ENCODE measurements at places on chromosomes 5 and 9.

DNA sequence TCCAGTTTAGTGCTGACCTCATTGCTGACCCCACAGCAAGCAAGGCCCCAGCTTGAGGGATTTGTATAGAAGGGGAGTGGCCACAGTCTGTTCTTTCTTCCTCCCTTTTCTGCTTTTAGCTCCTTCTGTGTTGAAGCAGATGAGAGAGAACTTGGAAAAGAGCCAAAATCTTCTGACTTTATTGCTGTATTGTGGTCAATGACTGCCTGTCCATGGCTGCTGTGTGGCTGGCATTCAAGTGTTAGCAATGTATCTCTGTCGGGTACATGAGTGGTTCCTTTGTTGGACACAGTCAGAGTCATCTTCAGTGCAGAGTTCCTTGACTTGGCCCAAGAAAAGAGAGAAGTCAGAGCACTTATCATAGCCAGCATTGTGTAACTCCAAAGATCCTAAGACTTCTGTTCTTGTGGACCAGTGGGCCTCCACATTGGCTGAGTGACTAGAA is 154.1 kb downstream of the LRRC70 start:
- no peak for DNase-seq

GRCh38 chr9:36332006-36332405 is 68.1 kb downstream of the RNF38 start:
- no peak for DNase-seq

GRCh38 chr9:124660341-124660801 is 110.7 kb downstream of the NR6A1 start:
- DNase-seq = peak; percentile 41

- DNase-seq = no peak
These were observed 13.5 kb upstream of the DHFR start for GRCh38 chr5:80668016-80668969.

DNA sequence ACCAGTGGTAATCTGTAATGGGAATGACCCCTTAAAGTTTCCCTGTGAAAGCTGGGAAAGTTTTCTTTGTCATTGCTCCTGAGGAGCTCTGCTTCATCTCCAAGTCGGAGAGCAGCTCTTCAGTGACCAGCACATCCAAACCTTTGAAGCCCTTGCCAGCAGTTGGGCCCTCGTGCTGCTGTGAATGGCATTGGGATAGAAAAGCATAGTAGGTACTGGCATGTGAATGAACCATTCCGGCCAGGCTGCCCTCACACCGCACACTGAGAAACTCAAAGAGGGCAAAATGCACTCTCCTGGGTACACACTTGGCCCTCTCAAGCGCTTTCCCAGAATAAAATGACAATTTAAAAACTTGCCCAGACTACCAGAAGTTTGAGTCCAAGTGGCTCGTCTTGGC is 1135.0 kb upstream of the WWC1 start:
- DNase-seq = no peak

- DNase-seq = no peak
These were observed 79.6 kb downstream of the DROSHA start for GRCh38 chr5:31452314-31452713.

GRCh38 chr9:114968671-114969070 is 38.3 kb upstream of the TNFSF8 start:
- no peak for DNase-seq

- DNase-seq = no peak
These were observed 9.2 kb upstream of the SLC9A3 start for GRCh38 chr5:533243-533954.

GRCh38 chr9:98333703-98334582 is 78.5 kb upstream of the TBC1D2 start:
- DNase-seq = no peak

DNA sequence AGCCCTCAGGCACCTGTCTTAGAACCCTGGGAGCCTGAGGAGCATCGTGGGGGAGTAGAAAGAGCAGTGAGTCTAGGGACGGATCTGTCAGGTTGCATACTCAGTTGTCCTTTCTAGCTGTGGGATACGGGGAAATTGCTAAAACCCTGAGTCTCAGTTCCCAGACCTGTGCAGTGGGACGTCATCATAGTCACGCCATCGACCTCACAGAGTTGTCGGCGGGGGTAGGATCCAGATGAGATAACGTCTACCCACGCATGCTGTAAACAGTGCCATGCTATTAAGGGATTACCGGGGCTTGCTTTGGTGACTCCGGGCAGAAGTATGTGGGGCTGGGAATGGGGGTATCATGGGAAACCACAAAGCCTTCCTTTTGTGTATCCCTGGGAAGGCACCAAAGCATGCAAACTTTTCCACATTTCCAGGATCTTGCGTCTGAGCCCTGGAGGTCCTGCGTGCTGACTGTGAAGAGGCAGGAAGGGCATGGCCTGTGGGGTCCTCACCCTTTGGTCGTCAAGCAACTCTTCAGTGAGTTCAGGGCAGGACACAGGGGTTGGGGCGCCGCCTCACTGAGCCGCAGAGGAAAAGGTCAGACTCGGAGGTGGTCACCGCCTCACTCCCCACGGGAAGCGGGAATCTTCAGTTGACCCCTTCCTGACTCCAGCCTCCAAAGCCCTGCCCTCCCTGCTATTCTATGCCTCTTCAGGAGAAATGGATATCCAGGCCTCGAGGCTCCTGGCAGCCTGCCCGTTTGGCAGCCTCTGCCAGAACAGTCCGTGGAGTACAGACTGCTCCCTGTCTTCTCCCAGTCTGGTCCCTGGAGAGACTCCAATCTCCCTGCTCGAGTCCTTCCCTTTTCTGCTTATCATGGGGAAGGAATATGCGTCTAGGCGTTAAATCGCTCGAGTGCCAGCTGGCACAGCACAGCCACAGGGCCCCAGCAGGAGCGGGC is 186.8 kb upstream of the KLF9 start:
- DNase-seq = peak; percentile 44

DNA sequence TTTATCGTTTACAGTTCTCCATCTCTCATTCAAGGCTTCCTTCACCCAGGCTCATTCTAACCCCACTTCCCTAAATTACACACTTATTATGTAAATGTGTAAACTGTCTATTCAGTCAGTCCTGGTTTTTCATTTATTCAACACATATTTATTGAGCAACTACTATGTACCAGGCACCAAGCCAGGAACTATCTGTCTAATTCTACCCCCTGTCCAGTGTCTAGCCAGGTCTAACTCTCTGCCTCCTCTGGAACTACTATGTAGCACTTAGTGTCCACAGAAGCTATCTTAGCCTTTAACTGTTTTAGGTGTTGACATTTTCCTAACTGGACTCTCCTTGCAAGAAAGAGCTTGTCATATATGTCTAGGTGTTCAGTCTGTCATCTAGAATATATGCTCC is 56.5 kb downstream of the PDE4D start:
- DNase-seq = no peak

- DNase-seq = no peak
These were observed 94.4 kb downstream of the TMEM215 start for GRCh38 chr9:32877639-32878217.

DNA sequence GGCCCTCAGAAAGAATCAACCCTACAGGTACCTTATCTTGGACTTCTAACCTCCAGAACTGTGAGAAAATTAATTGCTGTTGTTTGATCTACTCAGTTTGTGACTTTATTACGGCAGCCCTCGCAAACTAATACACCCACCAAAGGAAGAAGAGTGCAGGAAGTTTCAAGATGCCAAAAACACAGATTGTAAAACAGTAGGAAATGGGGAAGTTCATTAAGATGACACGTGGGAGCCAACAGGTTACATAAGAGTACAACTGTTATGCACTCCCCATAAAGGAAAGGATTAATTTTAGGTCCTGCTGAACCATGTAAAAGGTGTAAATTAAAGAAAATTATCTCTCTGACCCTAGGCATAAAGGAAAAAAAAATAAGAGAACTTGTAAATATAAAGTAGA is 294.3 kb downstream of the EPB41L4A start:
- DNase-seq = no peak

DNA sequence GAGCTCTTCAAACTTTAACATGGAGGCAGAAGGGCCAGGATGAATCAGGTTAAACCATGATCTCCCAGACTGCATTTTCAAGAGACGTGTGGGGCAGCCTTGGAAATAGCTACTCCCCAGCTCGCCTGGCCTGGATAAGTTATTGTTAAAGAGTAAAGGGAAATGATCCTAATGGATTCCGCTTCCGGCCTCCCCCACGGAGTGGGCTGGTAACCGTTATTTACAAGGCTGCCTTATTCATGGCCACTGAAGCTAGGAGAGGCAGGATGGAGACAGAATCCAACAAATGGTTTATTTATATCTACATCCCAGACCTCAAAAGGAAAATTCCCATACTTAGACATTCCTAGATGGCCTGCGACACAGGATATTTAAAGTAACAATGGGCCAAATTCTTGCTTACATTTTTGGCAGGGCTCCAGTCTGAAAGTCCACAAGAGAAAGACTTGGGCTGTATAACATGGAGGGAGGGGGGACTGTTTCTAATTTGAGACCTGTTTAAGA is 27.9 kb downstream of the SPRY4 start:
- DNase-seq = no peak

DNA sequence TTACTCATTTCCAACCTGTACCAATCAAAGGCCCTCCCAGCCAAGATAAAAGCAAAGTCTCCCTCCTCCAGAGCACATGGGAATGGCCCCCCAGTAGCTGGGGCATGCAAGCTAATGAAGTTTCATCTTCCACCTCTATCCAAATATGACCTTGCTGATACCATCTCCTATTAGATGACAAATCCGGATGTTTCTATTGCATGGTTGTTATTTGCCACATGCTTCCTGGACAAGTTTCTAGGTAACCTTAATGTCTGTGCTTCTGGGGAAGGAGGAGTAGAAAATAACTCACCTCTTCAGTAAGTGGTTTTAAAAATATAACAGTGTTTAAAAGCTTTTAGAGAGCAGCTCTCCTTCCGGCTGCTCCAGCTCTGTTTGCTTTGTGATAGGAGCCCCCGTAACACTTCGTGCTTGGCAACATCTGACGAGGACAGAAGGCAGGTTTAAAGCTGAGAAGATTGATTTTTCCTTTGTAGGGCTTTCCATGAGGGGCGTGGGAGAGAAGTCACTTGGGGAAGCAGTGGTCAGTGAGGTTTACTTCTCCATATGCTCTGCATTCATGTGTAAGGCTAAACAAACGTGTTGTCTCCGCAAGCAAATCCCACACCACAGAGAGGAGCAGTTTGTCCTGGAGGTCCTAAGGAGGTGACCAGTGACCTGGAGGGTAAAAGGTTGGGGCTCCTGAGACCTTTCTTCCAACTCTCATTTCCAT is 40.3 kb upstream of the GLRX start:
- no peak for DNase-seq

- no peak for DNase-seq
These were observed 101.4 kb downstream of the GALNT10 start for GRCh38 chr5:154291917-154292316.

GRCh38 chr9:132006677-132007370 is 72.8 kb downstream of the MED27 start:
- DNase-seq = peak; percentile 53

- DNase-seq = no peak
These were observed 118.9 kb upstream of the NMUR2 start for GRCh38 chr5:152523964-152524363.

DNA sequence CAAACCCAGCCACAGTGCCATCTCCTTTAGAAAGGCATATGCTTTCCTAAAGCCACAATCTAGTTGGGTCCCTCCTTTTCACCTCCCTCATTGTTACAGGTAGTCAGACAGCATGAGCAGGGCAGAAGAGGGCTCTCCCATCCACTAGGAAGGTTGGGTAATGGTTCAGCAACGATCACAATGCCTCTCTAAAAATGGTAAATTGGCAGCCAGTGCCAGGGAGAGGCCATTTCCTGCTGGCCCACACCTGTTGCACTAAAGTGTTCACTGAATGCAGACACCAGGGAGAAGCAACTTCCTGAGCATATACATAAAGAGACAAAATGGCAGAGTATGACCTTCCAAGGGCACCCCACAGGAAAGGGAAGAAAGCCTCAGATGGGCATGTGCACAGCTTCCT is 31.3 kb upstream of the DAP start:
- DNase-seq = no peak

GRCh38 chr9:20384642-20385041 is 237.7 kb downstream of the MLLT3 start:
- no peak for DNase-seq

GRCh38 chr5:30693326-30693725 is 500.2 kb upstream of the CDH6 start:
- DNase-seq = no peak

DNA sequence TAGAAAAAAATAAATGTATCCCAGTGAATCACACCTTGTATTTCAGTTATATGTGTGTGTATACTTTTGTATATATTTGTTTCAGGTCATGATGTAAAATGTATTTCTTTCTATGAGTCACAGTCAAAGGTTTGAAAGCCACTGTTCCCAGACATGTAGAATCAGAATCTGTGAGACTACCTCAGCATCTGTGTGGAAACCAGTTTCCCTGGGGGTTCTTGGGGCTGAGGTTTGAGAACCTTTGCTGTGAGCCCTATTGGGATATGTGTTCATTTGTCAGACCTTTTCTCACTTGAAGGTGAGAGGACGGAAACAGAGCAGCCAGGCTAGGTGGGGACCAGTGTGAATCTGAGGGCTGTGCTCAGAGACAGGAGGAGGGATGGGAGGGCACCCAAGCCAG is 78.7 kb upstream of the SAP30L start:
- DNase-seq = no peak

DNA sequence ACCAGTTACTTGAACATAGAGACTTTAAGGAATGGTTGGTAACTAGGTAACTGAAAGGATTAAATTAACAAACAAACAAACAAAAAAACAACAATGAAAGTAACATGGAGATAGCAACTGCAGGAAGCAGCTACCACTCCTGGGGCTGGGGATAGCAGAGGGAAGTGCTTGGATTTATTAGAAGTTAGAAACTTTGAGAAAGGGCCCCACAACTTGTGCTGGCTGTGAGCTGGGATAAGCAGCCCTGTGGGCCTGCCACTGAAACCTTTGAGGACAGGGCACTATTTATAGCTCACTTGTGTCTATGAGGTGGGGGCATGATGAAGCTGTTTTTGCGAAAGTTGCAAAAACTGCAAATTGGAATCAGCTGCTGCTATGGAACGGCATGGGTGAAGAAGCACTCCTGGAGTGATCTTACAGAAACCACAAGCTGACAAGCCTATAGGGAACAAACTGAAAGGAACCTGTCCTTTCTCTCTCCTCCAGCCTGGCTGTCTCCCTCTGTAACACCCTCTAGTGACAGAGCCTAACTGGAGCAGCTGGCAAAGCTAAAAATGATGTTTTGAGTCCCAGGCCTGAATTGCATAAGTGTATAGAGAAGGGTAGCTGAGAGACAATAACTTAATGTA is 91.4 kb upstream of the RANBP6 start:
- no peak for DNase-seq

All from NCI-H2227 treated with DMSO at 0.1 percent for 48 hours (cell line).